Cardiac septum (tissue), 1 donor: ENCODE measurements at places on chromosomes 5 and 9.
A peak's percentile ranks its signal among the peaks of the same experiment; 100 is the strongest.

GRCh38 chr5:172833372-172833685, 722 bp upstream of the ERGIC1 start:
- DNase-seq: peak; percentile 39

DNA sequence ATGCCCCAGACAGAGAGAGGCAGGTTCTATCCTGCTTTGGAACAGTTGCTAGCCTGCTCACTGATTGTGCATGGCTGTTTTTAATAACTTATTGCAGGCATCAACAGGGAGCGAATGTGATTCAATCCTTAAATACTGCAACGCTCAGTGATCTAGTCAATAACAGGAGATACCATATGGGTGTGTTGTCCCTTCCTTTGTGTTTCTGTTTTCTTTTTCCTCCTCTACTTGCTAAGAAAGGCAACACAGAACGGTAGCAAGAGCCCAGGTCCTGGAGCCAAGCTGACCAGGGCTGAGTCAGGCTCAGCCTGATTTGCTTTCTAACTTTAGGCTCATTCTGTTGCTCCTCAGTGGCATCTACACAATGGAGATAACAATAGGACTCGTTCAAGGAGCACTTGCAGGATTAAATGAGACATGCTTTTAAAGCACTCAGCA, 98.6 kb upstream of the EQTN start:
- no peak for DNase-seq

GRCh38 chr5:57456531-57457135, 26.0 kb downstream of the ACTBL2 start:
- no peak for DNase-seq

GRCh38 chr9:91856419-91856818, 93.6 kb downstream of the ROR2 start:
- no peak for DNase-seq
